CD8-positive, alpha-beta memory T cell (primary cell): ENCODE measurements at places on chromosomes 6 and 20. TPM values are rescaled to one million over a fixed set of nuclear protein-coding genes. Genes with fewer than 3 reads are reported as not detected.

NDUFAF4 gene
- total RNA-seq, result 76.5 TPM

BNIP5 gene
- total RNA-seq, result not detected

GRCh38 chr6:26268659-26269402, 96.2 kb upstream of the BTN3A2 start:
- H3K4me1 ChIP-seq, result peaks cover 13% of the 10 kb centered on the region
- H3K4me3 ChIP-seq, result no peak overlapping the region
- H3K27me3 ChIP-seq, result no peaks in the 10 kb centered on the region

DNA sequence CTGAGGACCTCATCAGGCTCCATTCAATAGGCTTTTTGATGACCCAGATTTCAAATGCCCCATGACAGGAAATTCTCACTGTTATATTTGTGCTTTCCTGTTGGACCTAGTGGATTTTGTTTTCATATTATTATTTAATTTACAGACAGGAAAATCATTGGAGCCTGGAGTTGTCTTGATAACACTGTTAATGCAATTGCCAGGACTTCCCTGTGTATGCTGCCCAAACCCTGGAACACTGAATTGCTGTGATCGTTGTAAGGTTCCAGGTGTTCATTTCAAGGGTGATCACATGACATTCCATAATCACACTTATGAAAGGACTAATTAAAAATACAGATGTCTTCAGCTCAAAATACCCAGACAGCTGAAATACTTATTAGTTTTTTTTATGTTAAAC, 783.2 kb downstream of the DHX35 start:
- H3K4me3 ChIP-seq, result no peak overlapping the region
- H3K27ac ChIP-seq, result no peak overlapping the region
- H3K27me3 ChIP-seq, result no peaks in the 10 kb centered on the region
- no peaks in the 10 kb centered on the region for H3K4me1 ChIP-seq
